ENCODE measurements at places on chromosomes 6 and 20. TPM values are rescaled to one million over a fixed set of nuclear protein-coding genes. Genes with fewer than 3 reads are reported as not detected.

The BMP6 gene
- 0.56 TPM for total RNA-seq

DNA sequence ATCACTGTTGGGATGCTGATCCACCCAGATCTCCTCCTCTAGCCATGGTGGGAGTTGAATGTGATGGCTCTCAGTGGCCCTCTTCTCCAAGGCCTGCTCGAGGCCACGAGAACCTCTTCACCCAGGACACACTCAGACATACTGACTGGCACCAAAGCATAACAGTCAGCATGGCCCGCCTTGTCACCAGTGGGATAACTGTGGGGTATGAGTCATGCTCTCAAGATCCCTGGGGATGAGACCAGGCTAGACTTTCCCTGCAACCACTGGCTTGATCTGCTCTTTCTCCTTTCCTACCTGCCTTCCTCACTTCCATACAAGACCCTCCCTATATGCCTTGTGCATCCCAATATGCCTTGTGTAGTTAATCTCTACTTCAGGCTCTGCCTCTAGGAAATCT, 66.8 kb downstream of the RIN2 start:
- DNase-seq, result no peak
- H3K36me3 ChIP-seq, result peaks cover 5% of the 10 kb centered on the region
- H3K27me3 ChIP-seq, result no peaks in the 10 kb centered on the region
- H3K4me1 ChIP-seq, result peaks cover 28% of the 10 kb centered on the region

The SPATS1 gene
- not detected for total RNA-seq

DNA sequence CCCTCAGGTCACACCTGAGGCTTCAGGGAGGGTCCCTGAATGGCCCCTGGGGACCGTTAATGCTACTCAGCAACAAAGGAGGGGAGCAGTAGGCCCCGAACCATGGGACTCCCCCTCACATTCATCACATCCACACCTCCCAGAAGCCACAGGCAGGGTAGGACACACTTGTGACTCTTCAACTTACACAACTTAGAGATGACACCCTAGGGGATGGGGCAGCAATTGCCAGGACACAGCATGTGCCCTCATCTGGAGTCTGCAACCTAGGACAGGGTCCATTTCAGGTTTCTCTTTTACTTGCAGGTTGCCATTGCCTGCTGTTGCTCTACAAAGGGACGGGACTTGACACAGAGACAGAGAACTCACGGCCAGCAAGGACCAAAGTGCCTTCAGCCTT, 770 bp downstream of the ULBP3 start:
- peaks cover 14% of the 10 kb centered on the region for H3K36me3 ChIP-seq
- H3K4me3 ChIP-seq, result peak overlapping the region; percentile 77
- no peak overlapping the region for H3K27ac ChIP-seq
- H3K27me3 ChIP-seq, result no peaks in the 10 kb centered on the region
- H3K4me1 ChIP-seq, result peaks cover 22% of the 10 kb centered on the region
- no peak for DNase-seq

- no peak overlapping the region for H3K27ac ChIP-seq
- no peaks in the 10 kb centered on the region for H3K27me3 ChIP-seq
- H3K36me3 ChIP-seq, result no peaks in the 10 kb centered on the region
- H3K4me1 ChIP-seq, result peaks cover 3% of the 10 kb centered on the region
Measured at GRCh38 chr6:16361121-16361520, 122.7 kb downstream of the GMPR start.

DNA sequence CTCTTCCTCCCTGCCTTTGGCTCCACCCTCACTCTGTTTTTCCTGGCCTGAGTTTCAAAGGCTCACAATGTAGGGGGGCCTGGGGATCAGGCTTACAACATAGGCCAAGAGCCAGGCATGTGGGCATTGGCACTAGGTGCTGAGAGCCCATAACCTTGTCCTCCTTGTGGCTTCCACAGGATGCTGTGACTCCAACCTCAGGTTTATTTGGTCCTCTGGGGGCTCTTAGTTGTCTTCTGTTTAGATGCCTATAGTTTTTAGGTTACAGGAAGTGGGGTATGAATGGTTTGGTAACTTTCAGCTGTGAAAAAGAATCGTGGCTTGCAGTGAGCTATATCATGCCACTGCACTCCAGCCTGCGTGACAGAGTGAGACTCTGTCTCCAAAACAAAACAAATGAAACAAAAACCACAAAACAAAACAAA, 25.6 kb downstream of the MMP24 start:
- peak overlapping the region; percentile 9 for H3K27ac ChIP-seq
- no peaks in the 10 kb centered on the region for H3K36me3 ChIP-seq
- H3K4me3 ChIP-seq, result no peak overlapping the region
- H3K27me3 ChIP-seq, result no peaks in the 10 kb centered on the region

- peaks cover 7% of the 10 kb centered on the region for H3K4me1 ChIP-seq
- H3K27me3 ChIP-seq, result no peaks in the 10 kb centered on the region
- H3K36me3 ChIP-seq, result peaks cover 26% of the 10 kb centered on the region
Measured at GRCh38 chr6:89828988-89829471, 650 bp upstream of the CASP8AP2 start.

DNA sequence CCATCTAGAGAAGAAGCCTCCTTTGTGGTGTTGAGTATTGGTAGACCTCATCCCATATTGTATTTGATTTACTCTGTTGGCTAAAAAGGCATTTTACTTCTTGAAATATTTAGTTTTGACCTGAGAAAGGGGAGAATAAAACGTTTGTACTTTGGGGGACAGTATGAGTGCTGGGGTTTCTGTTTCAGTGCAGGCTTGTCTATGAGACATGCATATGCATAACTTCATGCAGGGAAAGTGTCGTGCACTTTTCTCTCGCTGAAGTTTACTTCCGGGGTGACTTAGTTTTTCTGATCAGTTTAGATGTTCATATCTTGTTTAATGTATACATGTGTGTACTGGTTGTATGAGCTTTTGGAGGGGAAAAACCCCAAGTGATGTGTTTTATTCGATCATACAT, 59.5 kb downstream of the UTRN start:
- peak overlapping the region; percentile 61 for H3K27ac ChIP-seq
- DNase-seq, result no peak
- no peak overlapping the region for H3K4me3 ChIP-seq
- H3K4me1 ChIP-seq, result peaks cover 54% of the 10 kb centered on the region
- H3K36me3 ChIP-seq, result peaks cover 12% of the 10 kb centered on the region
- H3K27me3 ChIP-seq, result no peaks in the 10 kb centered on the region

Data from MCF 10A (cell line).